ENCODE measurements at places on chromosomes 1 and 21.

GRCh38 chr1:191831572-191831971, 326.7 kb upstream of the RGS18 start:
- peak; percentile 5 for DNase-seq

DNA sequence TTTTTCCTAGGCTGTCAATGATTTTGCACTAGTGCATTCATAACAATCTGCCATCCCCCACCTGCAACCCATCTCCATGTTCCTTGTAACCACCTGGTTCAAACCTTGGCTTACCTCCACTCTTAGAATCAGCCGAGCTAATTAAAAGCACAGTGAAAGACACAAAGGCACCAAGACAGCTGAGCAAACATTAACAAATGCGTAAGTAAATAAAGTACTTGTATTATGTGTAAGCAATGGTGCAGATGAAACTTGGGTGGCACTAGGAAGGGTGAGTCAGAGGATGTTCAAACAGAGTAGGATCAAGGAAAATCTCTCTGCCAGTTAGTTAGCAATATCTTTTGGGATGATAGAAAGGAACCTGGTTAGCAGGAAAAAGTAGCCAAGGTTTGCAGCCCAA, 5.1 kb upstream of the FOXJ3 start:
- no peak for DNase-seq

DNA sequence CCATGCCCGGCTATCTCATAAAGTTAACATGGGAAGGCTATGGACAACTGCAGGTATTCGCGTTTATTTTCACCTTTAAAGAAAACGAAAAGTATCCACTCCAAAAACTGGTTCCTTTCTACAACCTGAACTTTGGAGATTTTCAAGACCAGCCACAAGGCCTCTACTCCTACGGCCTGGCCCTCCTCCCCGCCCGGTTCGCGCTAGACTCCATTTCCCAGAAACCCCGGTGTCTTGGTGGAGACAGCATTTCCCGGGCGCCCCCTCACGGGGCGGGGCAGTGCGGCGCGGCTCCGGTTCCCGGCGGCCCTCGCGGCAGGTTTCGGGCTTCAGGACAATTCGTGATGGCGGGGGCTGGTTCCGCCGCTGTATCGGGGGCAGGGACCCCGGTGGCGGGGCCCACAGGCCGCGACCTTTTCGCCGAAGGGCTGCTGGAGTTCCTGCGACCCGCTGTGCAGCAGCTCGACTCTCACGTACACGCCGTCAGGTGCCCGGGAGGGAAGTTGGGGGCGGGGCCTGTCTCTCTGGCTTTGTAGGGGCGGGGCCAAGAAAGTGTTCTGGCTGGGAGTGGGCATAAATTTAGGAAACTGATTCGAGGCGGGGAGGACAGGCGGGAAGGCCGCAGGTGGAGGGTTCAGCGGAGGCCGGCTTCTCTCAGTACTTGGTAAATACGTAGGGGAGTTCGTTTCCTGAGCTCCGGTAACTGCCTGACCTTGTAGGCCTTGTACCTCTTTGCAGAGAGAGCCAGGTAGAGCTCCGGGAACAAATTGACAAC, at the start of gene SNAPIN:
TSS of gene SNAPIN (plus strand) at position 304 of the 775 bp plus-strand sequence. CDS start at position 345, 41 bp downstream.
- peak; percentile 94 for DNase-seq

DNA sequence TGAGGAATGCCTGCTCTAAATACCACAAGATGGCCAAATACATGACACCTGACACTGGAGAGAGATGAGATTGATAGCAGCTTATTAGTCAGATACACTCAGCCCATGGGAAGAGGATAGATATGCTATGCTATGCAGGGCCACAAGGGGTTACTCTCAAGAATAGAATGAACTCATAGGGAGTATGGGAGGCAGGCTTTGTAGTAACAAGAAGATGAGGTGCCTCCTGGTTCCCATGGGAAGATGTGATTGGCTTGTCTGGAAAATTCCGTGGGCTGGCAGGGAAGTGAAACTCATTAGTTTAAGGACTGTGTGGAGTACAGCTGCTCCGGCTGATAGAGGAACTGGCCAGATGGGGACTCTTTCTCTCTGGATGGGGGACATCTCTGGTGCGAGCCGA, 16.5 kb downstream of the CCDC30 start:
- peak; percentile 5 for DNase-seq

DNA sequence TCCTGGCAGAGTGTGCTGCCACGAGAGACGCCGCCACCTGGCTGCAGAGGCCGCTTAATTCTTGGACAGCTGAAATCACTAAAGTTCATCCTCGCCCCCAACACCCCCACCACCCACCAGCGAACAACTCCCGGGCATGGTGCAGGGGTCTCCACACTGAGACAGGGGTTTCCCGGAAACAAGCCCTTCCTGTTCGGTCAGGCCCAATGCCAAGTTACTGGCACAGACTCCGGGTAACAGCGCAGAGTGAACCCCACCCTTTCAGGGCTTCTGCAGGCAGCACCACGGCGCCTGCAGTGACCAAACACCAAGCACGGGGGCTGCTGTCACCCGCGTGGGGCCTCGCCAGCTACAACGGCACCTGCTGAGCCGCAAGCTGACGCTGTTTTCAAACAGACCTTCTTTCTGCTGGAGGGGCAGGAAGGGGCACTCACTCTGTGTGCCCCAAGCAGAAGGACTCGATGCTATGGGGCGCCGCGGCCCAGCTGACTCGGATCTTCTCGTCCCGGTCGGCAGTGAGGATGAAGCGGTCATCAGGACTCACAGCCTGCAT, 17.4 kb downstream of the WDR4 start:
- peak; percentile 78 for DNase-seq

GRCh38 chr1:223332997-223333396, 31.0 kb downstream of the SUSD4 start:
- DNase-seq: no peak

DNA sequence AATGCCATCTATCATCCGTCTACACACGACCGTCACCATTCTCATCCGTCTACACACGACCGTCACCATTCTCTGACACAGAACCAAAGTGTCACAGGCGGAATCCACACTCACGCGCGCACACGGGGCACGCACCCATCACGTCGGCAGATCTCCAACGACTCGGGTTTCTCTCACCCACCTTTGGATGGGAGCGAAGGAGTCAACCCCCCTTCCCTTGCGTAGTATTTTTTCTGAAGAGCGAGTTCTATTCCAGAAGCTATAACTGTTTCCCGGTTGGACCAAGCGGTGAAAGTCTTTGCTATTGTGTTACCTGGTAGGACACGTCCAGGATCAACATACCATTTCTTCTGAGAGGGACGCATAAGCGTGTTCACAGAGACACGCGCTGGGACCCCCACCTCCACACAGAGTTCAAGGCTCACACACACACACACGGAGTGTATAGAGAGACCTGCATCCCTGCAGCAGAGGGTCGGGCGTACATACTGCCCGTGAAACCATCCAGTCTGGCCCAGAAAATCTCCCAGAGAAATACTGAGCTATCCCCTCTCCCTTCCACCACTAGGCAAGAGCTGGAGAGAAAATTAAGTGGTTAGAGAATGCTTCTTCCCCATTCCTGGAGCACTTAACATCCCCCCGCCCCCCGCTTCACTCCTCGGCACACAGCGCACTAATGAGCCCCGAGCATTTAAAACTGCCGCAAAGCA, 741 bp downstream of the DUSP10 start:
- peak; percentile 3 for DNase-seq

DNA sequence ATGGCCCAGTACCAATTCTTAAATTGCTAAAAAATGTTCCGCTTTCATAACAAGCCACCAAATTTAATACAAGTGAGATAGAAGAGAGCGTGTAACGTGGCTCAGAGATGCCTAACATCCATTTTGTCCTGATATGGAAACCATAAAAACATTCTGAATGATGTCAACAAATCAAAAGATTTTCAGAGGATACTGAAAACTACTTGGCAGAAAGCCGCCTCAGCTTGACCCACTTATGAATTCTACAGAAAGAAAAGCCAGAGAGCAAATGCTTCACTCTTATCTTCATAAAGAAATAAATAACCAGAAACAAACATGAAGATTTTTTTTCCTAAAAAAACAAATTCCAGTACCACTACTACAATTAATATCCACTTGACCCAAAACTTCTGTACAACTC, 41.2 kb downstream of the OMA1 start:
- no peak for DNase-seq

DNA sequence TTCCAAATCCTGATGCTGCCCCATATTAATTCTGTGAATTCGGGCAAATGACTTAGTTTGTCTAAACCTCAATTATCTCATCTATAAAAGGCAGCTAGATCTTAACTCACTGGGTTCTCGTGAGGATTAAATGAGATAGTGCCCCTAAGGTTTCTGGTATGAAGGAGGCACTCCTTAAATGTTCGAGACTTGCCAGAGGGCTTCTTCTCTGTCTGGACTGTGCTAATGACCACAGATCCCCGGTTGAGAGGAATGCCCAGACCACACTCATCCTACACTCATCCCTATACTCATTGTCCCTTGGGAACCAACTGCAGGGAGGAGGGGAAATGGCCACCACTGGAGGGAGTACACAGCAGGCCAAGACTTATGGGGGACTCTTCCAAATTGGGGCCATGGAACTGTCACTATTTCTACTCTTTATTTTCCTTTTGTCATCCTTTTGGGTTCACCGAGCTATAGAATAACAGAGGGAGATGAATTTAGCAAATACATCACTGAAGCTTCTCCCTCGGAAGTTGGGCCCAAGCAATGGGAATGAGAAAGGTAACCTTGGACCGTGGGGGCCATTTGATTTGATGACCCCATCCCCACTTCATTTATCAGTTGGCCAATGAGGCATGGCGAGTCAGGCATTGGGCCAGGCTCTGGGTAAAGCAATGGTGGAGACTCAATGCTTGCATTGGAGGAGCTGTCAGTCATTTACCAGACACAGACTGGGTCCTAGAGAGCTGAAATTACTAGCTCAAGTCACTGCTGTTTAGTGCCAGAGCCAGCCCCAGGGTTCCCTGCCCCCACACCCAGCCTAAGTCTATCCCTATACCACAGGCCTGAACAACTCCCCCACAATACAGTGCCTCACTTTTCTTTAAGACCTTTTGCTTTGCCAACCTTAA, 5.1 kb downstream of the ATF3 start:
- no peak for DNase-seq

DNA sequence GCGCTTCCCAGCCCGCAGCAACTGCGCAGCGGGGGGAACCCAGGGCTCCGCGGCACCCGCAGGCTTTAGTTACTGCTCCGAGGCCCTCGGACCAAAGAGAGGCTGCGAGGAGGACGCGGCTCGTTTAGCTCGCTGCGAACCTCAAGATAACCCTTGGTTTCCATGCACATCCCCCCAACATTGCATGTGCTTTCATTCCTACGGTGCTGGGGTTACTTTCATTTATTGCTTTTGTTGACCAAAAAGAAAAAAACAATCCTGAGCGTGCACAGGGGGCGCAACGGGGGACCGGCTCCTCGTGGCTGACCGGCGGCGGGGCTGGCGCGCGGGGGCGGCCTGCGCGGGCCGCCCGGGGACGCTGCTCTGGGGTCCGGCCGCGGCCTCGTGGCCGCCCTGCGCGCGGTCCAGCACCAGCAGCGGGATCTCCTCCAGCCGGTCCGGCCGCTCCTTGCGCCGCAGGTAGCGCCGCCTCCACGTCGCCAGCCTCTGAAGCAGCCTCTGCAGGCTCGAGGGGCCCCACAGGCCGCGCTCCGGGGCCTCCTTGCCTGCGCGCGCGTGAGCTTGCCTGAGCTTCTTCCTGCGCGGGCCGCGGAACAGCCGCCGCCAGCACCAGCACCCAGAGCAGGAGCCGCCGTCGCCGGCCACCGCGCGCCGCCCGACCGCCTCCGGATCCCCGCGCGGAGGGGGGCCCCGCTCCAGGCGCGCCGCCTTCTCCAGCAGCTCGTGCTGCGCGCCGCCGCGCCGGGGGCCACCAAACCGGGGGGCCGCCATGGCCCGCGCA, 77.4 kb downstream of the DESI2 start:
- DNase-seq: no peak
